NCI-H1930 (cell line): ENCODE measurements at places on chromosomes 12 and 14.

GRCh38 chr12:64744422-64745258 is 14.6 kb downstream of the GNS start:
- no peak for DNase-seq

DNA sequence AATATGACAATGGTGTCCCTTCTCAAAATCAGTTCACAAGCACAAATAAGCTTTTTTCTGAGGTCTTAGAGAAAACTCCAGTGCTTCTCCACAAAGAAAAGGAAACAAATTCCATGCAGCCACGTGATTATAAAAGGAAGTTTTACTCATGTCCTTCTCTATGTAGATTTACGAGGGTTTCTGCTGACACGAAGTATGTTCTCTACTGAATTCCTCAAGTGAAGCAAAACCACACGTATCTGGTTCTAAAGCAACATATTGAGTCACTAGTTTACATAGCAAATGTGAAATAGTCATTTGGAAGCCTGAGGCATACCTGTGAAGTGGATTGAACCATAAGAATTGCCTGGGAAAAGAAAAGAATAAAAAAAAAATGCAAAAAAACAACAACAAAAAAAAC is 31.9 kb downstream of the BMP4 start:
- no peak for DNase-seq

DNA sequence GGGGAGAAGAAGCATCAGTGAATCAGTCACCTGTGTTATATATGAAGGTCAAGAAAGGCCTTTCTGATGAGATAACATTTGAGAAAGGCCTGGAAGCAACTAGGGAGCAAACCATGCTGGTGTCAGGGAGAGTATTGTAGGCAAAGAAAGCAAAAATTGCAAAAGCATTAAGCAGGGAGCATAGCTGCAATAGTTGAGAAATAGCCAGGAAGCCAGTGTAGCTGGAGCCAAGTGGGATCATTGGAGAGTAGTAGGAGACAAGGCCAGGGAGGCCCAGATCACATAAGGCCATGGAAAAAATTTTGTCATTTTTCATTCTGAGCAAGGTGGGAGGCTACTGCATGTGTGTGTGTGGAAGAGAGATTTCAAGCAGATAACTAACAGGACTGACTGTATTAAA is 18.8 kb upstream of the MAGOHB start:
- no peak for DNase-seq

DNA sequence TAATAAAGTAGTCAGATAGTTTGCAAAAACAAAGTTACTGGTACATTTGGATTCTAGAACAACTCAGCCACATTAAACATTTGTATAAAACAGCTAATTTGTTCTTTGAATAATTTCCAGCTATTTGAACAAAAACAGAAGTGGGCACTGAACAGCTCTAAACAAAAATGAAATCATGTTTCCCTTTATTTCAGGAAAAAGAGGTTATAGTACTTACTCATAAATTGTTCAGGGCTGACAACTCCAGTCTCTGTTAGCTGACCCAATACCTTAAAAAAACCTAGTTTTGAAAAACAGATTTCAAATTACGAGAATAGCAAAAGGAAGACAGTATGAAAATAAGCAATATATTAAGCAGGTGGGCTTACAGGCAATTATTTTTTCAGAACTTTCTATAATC is 8.2 kb downstream of the GNPNAT1 start:
- DNase-seq: no peak

- DNase-seq: no peak
Measured at GRCh38 chr14:84856751-84857534, 673.0 kb upstream of the FLRT2 start.

- no peak for DNase-seq
Measured at GRCh38 chr14:22438742-22439141, 150.3 kb downstream of the DAD1 start.

- DNase-seq: no peak
Measured at GRCh38 chr12:40156021-40156764, 50.3 kb upstream of the SLC2A13 start.

- DNase-seq: peak; percentile 38
Measured at GRCh38 chr12:2902272-2902880, 11.7 kb downstream of the TULP3 start.

- no peak for DNase-seq
Measured at GRCh38 chr12:110554184-110554583, 28.9 kb downstream of the PPTC7 start.

DNA sequence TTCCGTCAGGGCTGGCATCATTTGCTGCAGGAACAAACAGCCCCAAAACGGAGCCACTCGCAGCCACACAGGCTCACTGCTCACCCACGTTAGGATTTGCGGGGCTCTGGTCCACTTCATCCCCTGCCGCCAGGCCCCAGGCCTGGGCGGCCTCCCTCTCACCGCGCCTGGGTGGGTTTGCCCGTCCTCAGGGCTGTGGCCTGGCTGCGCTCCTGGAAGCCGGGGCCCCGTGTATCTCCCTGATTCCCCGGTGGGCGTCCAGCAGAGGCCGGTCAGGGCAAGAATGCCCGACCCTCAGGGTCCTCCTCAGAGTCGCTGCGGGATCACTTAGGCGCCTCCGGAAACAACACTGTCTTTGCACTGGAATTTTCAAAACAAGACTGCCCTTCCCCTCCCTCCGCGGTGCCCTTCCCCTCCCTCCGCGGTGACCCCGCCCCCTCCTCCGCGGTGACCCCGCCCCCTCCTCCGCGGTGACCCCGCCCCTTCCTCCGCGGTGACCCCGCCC is 15.7 kb upstream of the FBRSL1 start:
- no peak for DNase-seq

GRCh38 chr14:35403114-35403602 is 1.4 kb downstream of the NFKBIA start:
- no peak for DNase-seq

- no peak for DNase-seq
Measured at GRCh38 chr12:14578646-14579045, 11.0 kb upstream of the PLBD1 start.

GRCh38 chr14:19975291-19975690 is at the start of gene OR4K15:
TSS of gene OR4K15 (plus strand) at chr14:19975591. CDS start at chr14:19975591, 0 bp downstream.
- no peak for DNase-seq

- no peak for DNase-seq
Measured at GRCh38 chr12:88571543-88571942, 8.7 kb downstream of the KITLG start.

DNA sequence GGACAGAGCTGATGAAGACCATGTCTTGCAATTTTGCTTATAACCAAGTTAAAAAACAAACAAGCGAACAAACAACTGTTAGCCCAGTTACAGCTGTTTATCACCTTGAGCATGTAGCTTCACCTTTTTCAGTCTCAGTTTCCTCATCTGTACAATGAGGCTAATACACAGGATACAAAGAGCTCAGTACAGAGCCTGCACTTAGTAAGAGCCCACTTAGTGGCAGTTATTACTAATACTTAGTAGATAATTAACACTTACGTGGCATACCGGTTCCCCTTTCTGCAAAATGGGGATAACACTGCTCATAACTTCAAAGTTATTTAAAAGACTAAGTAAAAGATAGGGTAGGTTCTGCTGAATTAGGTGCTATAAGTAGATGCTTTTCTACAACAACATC is 228.0 kb downstream of the MON2 start:
- no peak for DNase-seq

GRCh38 chr12:114762490-114763110 is 78.6 kb upstream of the TBX3 start:
- DNase-seq: no peak

DNA sequence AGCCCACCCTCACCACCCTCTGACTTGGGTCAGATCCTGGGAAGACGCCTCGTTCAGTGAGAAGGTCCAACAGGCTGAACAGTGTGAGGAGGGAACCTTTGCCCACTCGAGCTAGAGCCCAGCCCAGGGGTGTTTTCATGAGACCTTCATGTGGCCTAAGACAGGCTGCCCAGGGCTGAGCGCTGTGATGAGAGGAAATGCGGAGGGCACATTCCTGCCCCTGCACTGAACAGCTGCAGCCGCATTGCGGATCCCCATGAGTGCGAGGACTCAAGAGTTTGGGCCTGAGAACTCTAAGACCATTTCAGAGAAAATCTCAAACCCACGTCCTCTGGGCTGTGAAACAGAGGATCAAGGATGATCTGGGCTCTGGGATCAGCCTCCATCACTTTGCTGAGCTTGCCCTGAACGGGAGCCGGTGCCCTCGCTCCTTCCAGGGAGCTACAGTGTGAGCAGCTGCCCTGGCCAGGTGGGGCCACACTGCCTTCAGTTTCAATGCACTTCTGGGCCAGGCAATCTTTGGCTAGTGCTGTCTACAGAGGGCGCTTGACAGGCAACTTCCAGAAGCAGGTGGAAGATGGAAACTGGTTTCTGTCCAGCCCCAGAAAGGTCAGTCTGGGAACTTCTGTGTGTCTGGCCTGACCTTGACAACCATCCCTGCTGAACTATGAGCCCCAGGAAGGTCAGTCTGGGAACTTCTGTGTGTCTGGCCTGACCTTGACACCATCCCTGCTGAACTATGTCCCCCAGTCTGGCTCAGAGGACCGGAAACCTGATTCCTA is 43.5 kb upstream of the P2RX7 start:
- no peak for DNase-seq

DNA sequence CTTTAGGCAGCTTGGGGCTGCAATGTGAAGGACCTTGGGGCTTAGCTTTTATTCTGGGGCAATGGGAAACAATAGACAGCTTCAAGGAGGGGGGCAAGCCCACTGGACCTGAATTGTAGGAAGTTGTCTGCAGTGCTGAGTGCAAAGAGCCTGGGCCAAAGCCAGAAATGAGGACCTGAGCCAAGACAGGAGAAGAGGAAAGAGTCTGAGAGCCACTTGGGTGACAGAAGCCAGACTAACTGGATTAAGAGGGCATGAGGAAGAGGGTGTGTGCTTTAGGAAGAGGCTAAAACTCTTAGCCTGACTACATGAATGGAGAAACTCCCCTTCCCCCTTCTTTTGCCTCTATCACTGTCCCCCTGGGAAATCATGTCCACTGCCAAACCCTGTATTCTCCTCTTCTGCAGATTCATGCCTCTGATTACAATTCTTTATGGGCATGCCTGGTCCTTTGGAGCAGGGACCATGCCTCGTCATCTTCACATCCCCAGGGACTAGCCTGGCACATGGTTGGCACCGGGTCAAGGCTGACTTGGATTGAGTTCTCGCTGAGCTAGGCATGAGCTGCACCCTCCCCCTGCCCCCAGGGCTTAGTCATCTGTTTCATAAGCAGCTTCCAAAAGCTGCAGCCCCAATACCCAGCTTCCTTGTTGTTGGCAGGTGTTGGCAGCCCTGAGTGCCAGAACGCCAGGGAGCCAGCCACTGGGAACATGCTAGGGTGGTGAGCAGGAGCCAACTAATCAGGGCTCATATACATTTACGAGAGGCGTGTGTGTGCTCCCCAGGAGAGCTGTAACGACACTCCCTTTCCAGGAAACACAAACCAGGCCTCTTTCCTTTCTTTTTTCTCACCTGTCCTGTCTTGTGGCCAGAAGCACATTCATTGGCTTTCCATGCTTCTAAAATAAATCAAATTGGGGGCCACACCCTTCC is 27.7 kb upstream of the JDP2 start:
- DNase-seq: no peak

GRCh38 chr12:115354007-115354890 is 670.3 kb upstream of the TBX3 start:
- DNase-seq: no peak

- DNase-seq: no peak
Measured at GRCh38 chr12:6358881-6359280, 16.5 kb downstream of the SCNN1A start.

GRCh38 chr14:106505366-106505765 is 979.0 kb downstream of the TMEM121 start:
- DNase-seq: no peak

- DNase-seq: no peak
Measured at GRCh38 chr12:66976526-66976925, 292.6 kb upstream of the CAND1 start.

- peak; percentile 34 for DNase-seq
Measured at GRCh38 chr14:80055667-80056496, 155.4 kb downstream of the DIO2 start.

DNA sequence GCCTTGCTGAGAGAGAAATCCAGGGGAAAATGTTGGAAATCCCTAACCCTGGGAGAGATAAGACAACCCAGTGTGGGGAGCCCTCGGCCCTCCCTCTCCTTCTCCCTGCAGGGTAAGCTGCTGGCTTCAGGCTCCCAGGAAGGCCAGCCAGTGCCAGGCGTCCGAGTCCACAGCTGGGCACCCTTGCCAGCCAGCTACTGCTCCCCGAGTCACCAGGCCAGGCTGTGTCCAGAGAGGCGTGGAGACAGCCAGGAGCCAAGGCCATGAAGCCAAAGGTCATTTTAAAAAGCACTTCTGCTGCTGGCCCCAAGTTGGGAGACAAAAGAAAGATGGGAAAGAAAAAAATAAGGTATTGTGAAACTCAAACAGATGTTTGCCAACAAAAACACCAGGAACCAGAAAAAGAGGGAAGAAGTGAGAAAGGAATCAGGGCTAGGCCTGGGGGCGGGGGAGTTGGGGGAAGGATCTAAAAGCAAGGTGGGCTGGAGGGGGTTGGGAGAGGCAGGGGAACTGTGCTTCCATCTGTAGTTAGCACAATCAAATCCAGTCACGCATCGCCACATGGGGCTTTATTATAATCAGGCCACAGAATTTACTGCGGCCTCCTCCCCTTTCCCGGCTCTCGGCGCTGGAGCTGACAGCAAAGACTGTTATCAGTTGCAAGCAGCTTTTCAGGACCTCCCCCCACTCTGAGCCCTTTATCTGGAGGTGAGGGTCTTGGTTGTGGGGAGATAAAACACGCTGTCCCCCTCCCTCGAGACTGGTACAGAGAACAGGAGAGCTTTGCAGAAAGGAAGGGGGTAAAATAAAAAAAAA is 33.5 kb downstream of the RBM19 start:
- no peak for DNase-seq

DNA sequence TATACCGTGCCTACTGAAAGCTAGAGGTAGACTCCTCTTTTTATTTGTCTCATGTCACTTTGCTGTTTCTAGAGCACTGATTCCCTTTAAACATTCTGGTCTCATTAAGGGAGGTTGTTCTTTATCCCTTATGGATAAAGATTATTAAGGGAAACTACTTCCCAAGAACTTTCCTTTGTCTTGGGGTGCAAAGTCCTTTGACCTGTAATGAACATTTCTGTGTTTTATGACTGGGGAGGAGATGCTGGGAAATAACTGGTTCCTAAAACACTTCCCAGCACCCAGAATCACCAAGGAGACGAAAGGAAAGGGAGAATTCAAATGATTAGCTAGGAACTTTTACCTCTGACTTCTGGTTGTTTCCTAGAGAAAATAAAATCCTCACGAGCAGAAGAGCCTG is 63.2 kb upstream of the ACTN1 start:
- no peak for DNase-seq

- DNase-seq: no peak
Measured at GRCh38 chr12:111841236-111841749, 735 bp upstream of the MAPKAPK5 start.

- no peak for DNase-seq
Measured at GRCh38 chr12:31876568-31877424, 82.4 kb upstream of the RESF1 start.

- no peak for DNase-seq
Measured at GRCh38 chr14:94340533-94340932, 17.4 kb upstream of the SERPINA6 start.

- DNase-seq: no peak
Measured at GRCh38 chr12:79424109-79424721, 266.5 kb downstream of the PAWR start.

DNA sequence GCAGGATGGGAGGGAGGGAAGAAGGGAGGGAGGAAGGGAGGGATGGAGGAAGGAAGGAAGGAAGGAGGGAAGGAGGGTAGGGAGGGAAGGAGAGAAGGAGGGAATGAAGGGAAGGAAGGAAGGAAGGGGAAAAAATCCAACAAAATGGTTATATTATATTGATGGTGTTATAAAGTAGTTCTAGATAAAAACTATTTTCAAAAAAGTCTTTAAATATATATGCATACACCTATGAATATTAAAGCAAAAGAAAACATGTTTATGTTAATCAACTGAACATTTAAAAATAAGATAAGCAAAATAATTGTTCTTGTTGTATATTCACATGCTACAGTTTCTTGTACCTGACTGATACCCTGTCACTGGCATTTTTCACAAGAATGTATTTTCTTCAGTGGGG is 1.9 kb downstream of the BDKRB1 start:
- no peak for DNase-seq
